Progenitor cell of endocrine pancreas (in vitro differentiated cells): ENCODE measurements at places on chromosomes 1 and 21. TPM values are rescaled to one million over a fixed set of nuclear protein-coding genes. Genes with fewer than 3 reads are reported as not detected.

Gene RAB7B
- total RNA-seq, result 0.13 TPM in 1 of 2 replicates, not detected in the other

GRCh38 chr1:167132301-167133010 lies 38.6 kb downstream of the STYXL2 start:
- no peak for DNase-seq

DNA sequence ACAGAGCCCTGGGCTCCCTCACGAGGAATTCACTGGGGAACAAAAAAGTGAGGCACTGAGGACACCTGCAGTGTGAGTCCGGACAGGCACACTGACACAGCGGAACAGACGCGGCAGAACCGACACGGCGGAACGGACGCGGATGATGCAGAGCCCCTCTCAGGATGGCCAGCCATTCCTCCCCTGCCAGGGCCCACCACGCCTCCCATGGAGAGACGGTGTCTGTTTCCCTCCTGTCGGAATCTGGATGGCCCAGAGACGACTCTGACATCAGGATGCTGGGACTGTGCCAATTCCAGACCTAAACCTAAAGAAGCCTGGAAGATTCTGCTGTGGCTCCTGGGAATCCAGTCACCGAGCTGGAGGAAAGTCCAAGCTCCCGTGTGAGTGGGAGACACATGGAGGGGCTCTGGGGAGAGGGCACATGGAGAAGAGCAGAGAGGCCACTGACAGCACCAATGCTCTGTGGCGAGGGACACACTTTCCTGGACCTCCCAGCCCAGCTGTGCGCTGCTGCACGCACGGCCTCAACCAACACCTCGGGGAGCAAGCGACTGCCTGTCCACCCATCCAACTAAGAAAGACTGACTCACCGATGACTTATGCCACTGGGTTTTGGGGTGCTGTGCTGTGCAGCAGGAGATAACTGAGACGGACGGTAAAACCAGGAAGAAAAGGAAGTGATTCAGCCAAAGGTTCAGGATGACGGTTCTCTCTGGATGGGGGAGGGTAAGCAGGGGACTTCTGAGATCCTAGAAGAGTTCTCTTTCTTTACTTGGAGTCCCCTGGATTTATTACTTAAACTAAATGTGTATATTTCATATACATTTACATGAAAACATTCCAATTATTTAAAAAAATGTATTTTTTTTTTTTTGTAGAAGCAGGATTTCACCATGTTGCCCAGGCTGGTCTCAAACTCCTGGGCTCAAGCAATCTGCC lies 23.3 kb downstream of the ZBTB17 start:
- DNase-seq, result no peak

GRCh38 chr1:203937678-203938330 lies 76.4 kb downstream of the SNRPE start:
- DNase-seq, result no peak

GRCh38 chr1:154747380-154747739 lies 122.7 kb downstream of the KCNN3 start:
- no peak for DNase-seq

- no peak for DNase-seq
These were observed 108.4 kb downstream of the ROR1 start for GRCh38 chr1:63882048-63882704.

DNA sequence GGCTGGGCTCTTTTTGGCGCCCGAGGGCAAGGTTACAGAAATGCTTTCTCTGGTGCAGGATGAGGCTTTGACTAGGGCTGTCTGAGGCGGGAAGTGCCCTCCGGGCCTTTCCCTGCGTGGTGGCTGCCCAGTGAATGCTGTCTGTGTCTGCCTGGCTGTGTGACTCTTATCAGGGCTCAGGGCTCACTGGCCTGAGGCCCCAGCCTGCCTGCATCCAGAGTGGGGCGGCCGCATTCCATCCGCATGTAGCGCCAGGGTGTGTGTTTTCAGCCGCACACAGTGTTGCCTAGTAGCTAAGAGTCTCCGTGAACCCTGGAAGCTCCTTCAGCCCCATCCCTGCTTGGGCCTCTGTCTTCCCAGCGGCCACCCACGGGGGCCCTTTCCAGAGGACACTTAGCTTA lies 59.1 kb downstream of the FAAP20 start:
- DNase-seq, result peak; percentile 46

DNA sequence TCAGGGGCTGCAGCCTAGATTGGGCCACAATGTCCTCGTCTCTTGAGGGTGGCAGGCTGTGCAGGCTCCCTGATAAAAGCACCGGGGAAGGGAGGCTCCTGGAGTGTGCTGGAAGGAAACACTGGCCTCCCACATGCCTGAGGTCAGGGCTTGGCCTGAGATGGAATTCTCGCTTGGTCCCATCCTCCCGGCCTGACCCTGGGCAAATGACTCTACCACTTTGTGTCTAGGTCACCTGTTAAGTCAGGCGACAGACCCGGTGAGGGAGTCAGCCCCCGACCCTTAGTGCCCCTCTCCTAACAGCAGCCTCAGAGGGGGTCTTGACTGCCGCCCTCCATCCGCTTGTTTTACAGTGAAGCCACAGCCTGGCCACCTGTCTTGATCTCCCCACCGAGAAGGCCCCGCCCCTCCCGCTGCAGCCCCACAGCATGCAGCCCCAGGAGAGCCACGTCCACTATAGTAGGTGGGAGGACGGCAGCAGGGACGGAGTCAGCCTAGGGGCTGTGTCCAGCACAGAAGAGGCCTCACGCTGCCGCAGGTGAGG lies 2.5 kb downstream of the SMIM1 start:
- no peak for DNase-seq

GRCh38 chr1:228134591-228134990 lies 5.5 kb upstream of the GUK1 start:
- no peak for DNase-seq

GRCh38 chr1:60394436-60394835 lies 320.9 kb upstream of the C1orf87 start:
- no peak for DNase-seq

DNA sequence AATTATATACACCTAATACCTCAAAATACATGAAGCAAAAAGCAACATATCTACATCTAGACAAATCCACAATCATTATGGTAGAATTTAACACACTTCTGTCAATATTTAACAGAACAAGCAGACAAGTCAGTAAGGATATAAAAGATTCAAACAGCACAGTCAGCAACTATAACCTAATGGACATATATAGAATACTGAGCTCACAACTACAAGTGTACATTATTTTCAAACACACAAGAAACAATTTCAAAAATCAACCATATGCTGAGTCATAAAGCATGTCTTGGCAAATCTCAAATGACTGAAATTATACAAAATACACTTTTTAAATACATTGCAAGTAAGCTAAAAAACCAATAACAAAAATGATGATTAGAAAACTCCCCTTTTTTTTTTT lies 178.0 kb downstream of the TOMM20 start:
- no peak for DNase-seq

- no peak for DNase-seq
These were observed 34.5 kb downstream of the AGPAT3 start for GRCh38 chr21:43899307-43900077.

- peak; percentile 5 for DNase-seq
These were observed 209.2 kb downstream of the MATN1 start for GRCh38 chr1:30514137-30514654.
